Suppressor macrophage (primary cell): ENCODE measurements at places on chromosomes 3 and 15.
A peak's percentile ranks its signal among the peaks of the same experiment; 100 is the strongest.

- DNase-seq = peak; percentile 54
Measured at GRCh38 chr3:187044206-187044605, 95.1 kb downstream of the RPL39L start.

DNA sequence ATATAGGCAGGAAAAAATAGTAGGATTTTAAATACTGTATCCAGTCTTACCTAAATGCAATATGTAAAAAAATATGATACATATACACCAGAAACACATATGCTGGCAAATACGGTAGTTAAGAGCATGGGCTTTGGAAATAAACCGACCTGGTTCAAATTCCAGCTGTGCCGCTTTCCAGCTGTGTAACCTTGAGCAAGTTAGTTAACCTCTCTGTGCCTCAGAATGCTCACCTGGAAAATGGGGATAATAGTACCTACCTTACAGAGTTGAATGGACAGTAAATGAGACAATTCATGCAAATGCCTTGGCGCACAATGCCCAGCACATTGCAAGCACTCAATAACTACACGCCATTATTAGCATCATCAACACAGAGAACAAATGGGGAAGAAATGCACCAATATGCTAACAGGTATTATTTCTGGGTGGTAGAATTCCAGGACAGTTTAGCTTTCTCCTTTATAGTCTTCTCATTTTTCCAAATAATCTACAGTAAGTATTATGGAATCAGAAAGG is 50.6 kb downstream of the SUMF1 start:
- no peak for DNase-seq

- no peak for DNase-seq
Measured at GRCh38 chr3:101995371-101996046, 146.2 kb downstream of the NFKBIZ start.

- DNase-seq = no peak
Measured at GRCh38 chr3:157125101-157125500, 34.8 kb downstream of the CCNL1 start.

- no peak for DNase-seq
Measured at GRCh38 chr3:180764481-180764880, 85.2 kb upstream of the CCDC39 start.

- DNase-seq = no peak
Measured at GRCh38 chr3:53530205-53530604, 35.8 kb downstream of the CACNA1D start.

DNA sequence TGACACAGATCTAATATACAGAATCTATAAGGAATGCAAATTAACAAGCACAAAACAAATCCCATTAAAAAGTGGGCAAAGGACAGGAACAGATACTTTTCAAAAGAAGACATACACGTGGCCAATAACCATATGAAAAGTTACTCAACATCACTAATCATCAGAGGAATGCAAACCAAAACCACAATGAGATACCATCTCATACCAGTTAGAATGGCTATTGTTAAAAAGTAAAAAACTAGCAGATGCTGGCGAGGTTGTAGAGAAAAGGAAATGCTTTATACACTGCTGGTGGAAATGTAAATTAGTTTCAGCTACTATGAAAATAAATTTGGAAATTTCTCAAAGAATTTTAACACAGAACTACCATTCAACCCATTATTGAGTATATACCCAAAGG is 50.7 kb downstream of the ADAMTS17 start:
- DNase-seq = no peak

- DNase-seq = no peak
Measured at GRCh38 chr3:139101396-139101795, 56.7 kb upstream of the PRR23C start.

- DNase-seq = no peak
Measured at GRCh38 chr3:141235661-141236171, 4.1 kb downstream of the PXYLP1 start.

- no peak for DNase-seq
Measured at GRCh38 chr3:17742880-17743657, 638 bp upstream of the TBC1D5 start.

- no peak for DNase-seq
Measured at GRCh38 chr15:93830221-93831080, 400.9 kb upstream of the MCTP2 start.

DNA sequence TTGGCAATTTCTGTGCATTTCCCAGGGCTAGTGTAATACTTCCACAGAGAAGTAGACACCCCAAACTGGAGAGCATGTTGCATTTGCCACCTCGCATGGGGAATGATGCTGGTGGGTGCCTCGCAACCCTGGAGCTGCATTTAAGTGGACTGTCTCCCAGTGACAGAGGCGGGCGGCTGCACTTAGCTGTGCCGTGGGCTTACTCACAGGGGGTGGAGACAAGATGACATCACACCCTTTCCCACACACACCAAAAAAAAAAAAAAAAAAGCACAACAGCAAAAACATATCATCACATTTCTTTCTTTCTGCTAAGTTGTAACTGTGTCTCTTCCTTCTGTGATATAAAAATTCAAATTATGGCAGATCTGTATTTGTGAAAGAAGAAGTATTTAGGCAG is at the start of gene ABI3BP:
TSS of gene ABI3BP (minus strand) at position 113 of the 400 bp plus-strand sequence. CDS start at position 76, 37 bp downstream.
- peak; percentile 40 for DNase-seq

DNA sequence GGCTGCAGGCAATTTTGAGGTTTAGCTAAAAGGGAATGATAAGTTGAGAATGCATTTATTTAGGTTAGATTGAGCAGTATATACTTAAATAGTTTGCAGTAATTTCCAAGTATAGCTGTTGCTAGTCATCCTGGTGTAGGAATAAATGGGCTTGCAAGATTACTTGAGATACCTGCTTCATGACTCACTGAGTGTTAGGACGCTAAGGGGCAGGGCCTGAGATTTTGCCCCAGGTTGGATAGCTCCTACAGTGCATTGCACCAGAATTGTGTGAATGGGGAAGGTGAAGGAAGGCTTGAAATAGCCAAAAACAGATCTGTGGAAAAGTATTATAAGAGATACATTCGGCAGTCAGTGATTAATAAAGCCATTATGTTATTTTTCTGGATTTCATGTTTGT is 72.8 kb downstream of the KCNH8 start:
- DNase-seq = no peak

- no peak for DNase-seq
Measured at GRCh38 chr3:3556078-3556477, 243.2 kb upstream of the LRRN1 start.

DNA sequence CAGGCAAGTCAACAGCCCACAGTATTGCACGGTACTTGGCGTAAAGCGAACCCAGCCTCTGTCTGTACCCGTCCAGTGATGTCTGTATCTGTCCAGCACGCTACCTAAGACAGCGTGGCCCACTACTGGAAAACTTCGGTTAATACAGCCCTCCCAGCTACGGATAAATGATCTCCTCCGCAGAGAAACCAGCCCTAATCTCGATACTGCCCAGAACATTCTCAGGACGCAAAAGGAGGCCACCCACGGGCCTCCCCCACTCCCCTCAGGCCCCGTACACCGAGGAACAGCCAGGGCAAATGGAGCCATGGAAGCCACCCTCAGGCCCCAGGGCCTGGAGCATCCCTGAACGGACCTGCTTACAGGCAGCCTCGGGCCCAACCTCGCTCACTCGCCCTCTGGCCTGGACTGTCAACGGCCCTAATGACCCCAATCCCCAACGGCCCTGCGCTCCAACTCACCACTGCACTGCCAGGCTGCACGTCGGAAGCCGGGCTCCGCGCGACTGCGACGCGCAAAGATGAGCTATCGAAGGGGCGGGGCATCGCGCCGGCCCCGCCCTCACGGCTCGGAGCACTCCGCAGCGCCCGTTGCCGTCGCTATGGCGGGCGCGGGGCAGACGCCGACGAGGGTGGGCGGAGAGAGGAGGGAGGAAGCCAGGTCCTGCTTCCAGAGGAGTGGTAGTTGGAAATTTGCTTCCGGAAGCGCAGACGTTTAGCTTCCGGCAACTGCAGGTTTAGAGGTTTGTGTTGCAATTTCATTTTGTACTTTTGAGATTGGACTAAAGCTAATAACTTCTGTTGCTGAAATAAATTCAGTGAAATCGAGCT is at the start of gene SKIC8:
TSS of gene SKIC8 (minus strand) at position 509 of the 830 bp plus-strand sequence. CDS start 3,923 bp downstream, outside the sequence.
- peak; percentile 98 for DNase-seq

GRCh38 chr3:42926310-42926709 is 20.4 kb downstream of the ZNF662 start:
- no peak for DNase-seq

- DNase-seq = no peak
Measured at GRCh38 chr15:38842226-38842625, 277.6 kb upstream of the RASGRP1 start.

- peak; percentile 34 for DNase-seq
Measured at GRCh38 chr3:178392511-178392926, 143.7 kb upstream of the KCNMB2 start.

- DNase-seq = no peak
Measured at GRCh38 chr3:105771392-105771791, 97.4 kb downstream of the CBLB start.

- DNase-seq = peak; percentile 4
Measured at GRCh38 chr3:132652640-132653270, 6.9 kb downstream of the ACAD11 start.
